ENCODE measurements at places on chromosomes 2 and 18.

DNA sequence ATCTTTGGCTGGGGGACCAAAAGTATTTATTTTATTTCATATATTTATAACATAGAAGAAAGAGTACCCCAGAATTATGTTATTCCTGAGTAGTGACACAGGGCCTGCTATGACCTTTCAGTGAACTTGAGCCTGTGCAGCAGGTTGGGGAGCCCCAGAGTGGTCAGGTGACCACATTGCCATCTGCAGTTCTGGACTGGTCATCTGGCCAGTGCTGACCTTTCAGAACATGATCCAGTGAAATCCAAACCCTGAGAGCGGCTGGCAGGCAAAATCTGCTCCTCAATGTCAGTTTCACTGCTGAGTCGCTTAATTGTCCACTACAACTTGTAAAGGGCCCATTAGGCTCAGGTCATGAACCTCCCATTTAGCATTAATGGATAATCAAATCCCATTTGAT lies 336.7 kb upstream of the KCNH7 start:
- no peak for DNase-seq

DNA sequence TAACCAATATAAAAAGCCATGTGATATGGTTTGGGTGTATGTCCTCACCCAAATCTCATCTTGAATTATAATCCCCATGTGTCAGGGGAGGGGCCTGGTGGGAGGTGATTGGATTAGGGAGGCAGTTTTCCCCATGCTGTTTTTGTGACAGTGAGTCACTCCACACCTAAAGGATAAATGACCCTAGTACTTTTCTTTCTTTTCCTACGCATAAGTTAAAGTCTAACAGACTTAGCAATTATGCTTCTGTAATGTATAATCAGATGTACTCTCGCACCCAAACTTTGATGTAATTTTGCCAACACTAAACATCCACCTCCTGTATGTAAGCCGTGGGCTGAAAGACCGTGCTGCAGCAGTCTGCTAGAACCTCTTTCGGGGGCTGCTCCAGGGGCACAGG lies 97.2 kb upstream of the DSEL start:
- no peak for DNase-seq

- DNase-seq: no peak
These were observed 55.7 kb downstream of the RAB27B start for GRCh38 chr18:54883816-54884604.

- DNase-seq: no peak
These were observed 994 bp downstream of the KLHL41 start for GRCh38 chr2:169510496-169510895.

DNA sequence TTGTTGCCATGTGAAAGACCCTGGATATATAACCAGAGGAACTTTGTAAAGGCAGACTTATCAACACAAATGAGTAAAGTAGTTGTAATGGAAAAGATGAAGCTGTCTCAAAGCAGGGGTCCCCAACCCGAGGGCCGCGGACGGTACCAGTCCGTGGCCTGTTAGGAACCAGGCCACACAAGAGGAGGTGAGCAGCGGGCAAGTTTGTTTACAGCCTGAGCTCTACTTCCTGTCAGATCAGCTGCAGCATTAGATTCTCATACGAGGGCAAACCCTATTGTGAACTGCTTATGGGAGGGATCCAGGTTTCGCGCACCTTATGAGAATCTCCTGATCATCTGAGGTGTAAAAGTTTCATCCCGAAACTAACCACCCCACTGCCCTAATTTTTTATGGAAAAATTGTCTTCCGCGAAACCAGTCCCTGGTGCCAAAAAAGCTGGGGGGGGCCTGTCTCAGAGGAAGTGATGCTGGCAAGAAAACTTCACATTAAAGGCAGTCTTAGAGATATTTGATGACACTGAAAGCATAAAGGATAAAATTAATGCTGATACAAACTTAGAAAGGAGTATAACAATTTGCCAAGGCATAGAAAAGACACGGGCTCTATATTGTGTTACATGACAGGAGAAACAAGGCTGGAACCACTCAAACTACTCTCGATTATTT lies 57.5 kb upstream of the MSTN start:
- no peak for DNase-seq

DNA sequence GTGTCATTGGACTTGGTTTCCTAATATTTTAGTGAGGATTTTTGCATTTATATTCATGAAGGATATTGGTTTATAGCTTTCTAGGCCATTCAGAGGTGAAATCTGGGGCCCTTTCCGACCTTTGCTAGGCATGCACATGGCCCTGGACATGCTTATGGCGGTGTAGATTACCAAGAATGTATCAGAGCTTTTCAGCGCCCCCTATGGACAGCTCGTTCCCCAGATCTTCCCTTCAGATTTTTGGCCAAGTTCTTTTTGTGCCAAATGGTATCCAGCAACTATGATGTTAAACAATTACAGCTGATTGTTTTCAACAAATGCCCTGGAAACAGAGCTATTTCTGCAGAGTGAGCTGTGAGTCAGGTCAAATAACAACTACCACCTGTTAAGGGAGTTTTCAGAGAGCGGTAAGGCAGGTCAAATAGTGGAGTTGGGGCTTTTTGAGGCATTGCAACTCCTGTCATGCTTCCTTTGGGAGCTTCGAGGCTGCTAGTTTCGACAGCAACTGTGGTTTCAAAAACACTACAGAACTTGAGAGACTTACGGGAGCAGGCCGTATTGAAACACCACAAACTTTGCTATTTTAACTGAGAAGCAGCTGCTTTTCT lies 188.3 kb downstream of the ZNF516 start:
- no peak for DNase-seq

DNA sequence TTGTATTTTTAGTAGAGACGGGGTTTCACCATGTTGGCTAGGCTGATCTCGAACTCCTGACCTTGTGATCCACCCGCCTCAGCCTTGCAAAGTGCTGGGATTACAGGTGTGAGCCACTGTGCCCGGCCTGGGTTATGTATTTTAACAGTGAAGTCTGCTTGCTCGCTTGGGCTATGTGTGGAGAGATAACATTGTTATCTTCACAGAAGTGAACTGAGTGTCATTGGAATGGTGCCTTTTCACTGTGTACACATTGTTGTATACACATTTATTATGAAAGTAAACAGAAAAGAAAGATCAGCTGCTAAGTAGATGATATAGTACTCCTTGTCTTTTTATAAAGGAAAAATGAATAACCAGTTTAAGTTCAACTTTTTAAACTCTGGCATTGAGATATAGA lies 30.4 kb downstream of the RNF138 start:
- no peak for DNase-seq
